ENCODE measurements at places on chromosomes 7 and 10.

DNA sequence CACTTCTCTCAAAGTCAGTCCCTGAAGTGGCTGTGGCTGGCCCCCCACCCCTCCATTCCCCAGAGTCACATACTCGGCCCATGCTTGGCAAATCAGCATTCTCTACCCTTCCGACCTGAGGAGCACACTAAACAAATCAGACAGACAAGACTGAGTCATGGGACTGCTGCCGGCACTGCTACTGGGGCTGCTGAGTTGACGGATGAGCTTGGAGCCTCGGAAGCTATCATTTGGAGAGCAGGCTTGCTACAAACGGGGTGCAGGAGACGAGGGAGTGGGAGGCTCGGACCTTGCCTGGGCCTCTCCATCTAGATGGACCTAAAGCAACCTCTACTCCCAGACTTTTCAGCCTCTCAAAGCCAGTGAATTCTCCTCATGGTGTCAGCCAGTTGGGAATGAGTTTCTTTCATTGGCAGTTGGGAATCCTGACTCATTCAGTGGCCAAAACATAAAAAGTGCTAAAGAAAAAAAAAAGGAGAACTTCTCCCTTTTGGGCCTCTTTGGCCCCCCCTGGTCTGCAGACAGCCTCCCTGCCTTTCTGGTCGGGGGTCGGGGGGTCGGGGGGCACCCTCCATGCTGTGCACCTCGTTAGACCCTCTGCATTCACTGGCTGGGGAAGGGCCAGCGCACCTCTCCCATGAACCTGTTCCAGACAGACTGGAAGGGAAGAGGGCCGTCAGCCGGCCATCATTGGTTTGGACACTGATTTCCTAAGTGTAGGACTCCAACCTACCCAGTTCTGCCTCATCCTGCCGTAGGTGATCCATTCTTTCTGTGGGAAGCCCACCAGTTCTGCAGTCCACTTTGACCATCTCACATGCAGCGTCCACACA is 52.3 kb upstream of the COL13A1 start:
- DNase-seq: no peak

DNA sequence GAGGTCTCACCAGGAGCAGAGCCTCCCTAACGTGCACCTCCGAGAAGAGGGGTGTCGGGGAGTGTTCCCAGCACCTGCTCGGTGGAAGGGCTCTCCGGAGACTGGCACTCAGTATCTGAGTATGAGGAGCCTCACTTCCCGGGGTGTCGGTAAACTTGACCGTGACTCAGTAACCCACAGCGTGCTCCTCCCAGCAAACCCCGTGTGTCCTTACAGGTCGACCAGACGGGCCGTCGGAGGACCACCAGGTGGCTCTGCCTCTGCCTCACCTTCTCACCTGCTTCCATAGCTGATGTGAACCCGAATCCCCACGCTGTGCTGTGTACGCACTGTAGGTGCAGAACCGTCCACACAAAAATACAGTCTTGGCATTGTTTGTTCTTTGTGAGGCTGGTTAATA is 29.0 kb upstream of the KNDC1 start:
- no peak for DNase-seq

GRCh38 chr10:124451276-124451675 is 1.4 kb upstream of the NKX1-2 start:
- DNase-seq: no peak

GRCh38 chr10:119755446-119755845 is 29.6 kb downstream of the INPP5F start:
- DNase-seq: no peak

DNA sequence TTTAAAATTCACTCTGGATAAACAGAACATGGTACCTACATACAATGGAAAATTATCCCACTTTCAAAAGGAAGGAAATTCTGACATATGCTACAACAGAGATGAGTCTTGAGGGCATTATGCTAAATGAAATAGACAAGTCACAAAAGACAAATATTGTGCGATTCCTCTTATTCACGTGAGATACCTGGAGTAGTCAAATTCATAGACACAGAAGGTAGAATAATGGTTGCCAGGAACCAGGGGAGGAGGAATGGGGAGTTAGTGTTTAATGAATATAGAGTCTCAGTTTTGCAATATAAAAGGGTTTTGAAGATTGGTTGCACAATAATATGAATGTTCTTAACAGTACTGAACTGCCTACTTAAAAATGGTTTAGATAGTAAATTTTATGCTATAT is 69.8 kb upstream of the WAC start:
- no peak for DNase-seq

DNA sequence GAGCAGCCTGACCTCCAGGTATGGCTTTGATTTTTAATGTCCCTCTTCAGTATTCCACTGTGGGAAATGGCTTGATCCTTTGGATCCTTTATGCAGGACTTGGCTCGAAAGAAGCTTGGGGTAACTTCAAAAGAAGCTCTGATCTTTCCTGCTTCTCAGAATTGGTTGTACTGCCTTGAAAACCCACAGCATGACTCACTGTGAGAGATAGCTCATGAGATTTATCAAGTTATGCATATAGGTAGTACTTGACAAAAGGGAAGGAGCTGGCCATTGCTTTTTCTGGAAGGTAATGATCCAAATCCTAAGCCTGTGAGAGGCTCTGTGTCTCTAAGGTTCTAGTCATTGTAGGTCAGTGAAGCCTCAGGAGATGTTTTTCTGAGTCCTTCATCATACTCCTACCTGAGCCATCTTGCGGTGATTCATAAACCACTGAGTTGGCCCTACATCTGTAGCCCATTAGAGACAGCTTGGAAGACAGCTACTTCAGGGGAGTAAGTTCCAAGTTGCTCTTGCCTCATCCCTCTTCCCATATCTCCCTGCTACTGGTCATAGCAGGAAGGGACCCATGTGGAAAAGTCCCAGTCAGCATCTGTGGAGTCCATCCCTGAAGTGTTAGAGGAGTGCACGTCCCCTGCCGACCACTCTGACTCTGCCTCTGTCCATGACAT is 36.7 kb upstream of the NFKB2 start:
- DNase-seq: no peak

GRCh38 chr7:68720697-68721096 is 877.6 kb upstream of the AUTS2 start:
- DNase-seq: no peak

DNA sequence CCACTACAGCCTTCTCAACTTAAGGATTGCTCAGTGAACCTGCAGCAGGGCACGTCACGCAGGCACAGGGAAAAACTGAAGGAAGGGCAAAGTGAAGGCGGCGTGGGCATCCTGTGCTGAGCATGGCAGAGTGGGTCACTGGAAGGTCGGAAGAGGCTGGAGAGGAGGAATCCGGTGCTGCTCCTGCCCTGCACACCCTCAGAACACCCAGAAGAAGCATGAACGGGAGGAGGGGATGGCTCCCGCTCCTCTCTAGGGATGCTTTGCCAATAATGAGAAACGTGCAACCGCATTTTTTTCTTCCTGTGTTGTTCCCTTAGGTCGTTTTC is 175.1 kb downstream of the TNS3 start:
- DNase-seq: no peak
